Neural crest cell (in vitro differentiated cells): ENCODE measurements at places on chromosomes 13 and 19. TPM values are rescaled to one million over a fixed set of nuclear protein-coding genes. Genes with fewer than 3 reads are reported as not detected.

- no peaks in the 10 kb centered on the region for H3K36me3 ChIP-seq
- H3K4me1 ChIP-seq: no peaks in the 10 kb centered on the region
- no peak overlapping the region for H3K27ac ChIP-seq
- no peak overlapping the region for H3K4me3 ChIP-seq
- H3K27me3 ChIP-seq: no peaks in the 10 kb centered on the region
- no peak for DNase-seq
Observed at GRCh38 chr19:46759206-46759605, 13.0 kb upstream of the STRN4 start.

The SCN1B gene
- 1.7 and 1.9 TPM in 2 replicates for total RNA-seq

GRCh38 chr13:111278743-111279652, 41.4 kb upstream of the TEX29 start:
- H3K36me3 ChIP-seq: peaks cover 16% of the 10 kb centered on the region
- DNase-seq: no peak
- peak overlapping the region; percentile 83 for H3K27ac ChIP-seq
- H3K4me3 ChIP-seq: no peak overlapping the region
- no peaks in the 10 kb centered on the region for H3K4me1 ChIP-seq

DNA sequence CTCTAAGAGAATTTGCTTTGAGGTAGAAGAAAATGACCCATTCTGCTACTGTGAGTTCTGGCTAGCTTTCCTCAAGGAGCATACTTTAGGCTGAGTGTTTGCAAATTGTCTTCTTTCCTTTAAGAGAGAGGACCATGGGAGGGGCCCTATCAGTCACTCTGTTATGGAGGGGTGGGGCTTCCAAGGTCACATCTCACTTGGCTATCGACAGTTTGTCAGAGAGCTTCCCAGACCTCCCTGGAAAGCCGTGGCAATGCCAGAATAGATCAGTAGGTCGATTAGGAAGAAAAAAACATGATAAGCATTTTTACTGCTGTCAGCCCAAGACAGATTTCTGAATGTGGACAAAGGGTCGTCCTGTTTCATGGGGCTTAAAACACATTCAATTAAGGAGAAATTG, 93.3 kb downstream of the OXGR1 start:
- H3K27ac ChIP-seq: no peak overlapping the region
- peaks cover 33% of the 10 kb centered on the region for H3K4me1 ChIP-seq
- no peak for DNase-seq
- H3K36me3 ChIP-seq: no peaks in the 10 kb centered on the region
- H3K4me3 ChIP-seq: no peak overlapping the region

- no peaks in the 10 kb centered on the region for H3K36me3 ChIP-seq
- no peak overlapping the region for H3K27ac ChIP-seq
- no peak for DNase-seq
- no peaks in the 10 kb centered on the region for H3K4me1 ChIP-seq
- H3K27me3 ChIP-seq: peaks cover 2% of the 10 kb centered on the region
Observed at GRCh38 chr19:4075373-4075772, 8.7 kb upstream of the ZBTB7A start.

GRCh38 chr13:20348018-20348417, 115.9 kb upstream of the GJB6 start:
- H3K4me3 ChIP-seq: no peak overlapping the region
- H3K27ac ChIP-seq: no peak overlapping the region
- peaks cover 4% of the 10 kb centered on the region for H3K4me1 ChIP-seq
- H3K36me3 ChIP-seq: no peaks in the 10 kb centered on the region
- no peak for DNase-seq
- H3K27me3 ChIP-seq: no peaks in the 10 kb centered on the region

The GIPR gene
- total RNA-seq: 0.96 and 1.0 TPM in 2 replicates

- peaks cover 6% of the 10 kb centered on the region for H3K36me3 ChIP-seq
- H3K4me3 ChIP-seq: no peak overlapping the region
- no peaks in the 10 kb centered on the region for H3K4me1 ChIP-seq
- DNase-seq: no peak
- H3K27ac ChIP-seq: no peak overlapping the region
Observed at GRCh38 chr13:28239374-28239773, 101.0 kb downstream of the PAN3 start.

GRCh38 chr19:51158474-51159129, 16.5 kb downstream of the SIGLEC7 start:
- H3K4me1 ChIP-seq: peaks cover 7% of the 10 kb centered on the region
- no peak overlapping the region for H3K4me3 ChIP-seq
- no peak overlapping the region for H3K27ac ChIP-seq
- H3K27me3 ChIP-seq: peaks cover 27% of the 10 kb centered on the region
- H3K36me3 ChIP-seq: no peaks in the 10 kb centered on the region
- DNase-seq: peak; percentile 54

The ZNF136 gene
- 13.2 and 13.3 TPM in 2 replicates for total RNA-seq

DNA sequence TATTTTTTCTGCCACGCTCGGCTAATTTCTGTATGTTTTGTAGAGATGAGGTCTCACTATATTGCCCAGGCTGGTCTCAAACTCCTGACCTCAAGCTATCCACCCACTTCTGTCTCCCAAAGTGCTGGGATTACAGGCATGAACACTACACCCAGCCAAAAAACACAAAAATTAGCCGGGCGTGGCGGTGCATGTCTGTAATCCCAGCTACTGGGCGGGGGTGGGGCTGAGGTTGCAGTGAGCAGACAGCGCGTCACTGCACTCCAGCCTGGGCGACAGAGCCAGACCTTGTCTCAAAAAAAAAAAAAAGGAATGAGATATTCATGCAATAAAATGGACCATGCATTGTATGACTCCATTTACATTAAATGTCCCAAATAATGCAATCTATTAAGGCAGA, 32.2 kb downstream of the VASP start:
- H3K27ac ChIP-seq: no peak overlapping the region
- no peaks in the 10 kb centered on the region for H3K36me3 ChIP-seq
- DNase-seq: no peak
- no peaks in the 10 kb centered on the region for H3K27me3 ChIP-seq
- H3K4me3 ChIP-seq: no peak overlapping the region

DNA sequence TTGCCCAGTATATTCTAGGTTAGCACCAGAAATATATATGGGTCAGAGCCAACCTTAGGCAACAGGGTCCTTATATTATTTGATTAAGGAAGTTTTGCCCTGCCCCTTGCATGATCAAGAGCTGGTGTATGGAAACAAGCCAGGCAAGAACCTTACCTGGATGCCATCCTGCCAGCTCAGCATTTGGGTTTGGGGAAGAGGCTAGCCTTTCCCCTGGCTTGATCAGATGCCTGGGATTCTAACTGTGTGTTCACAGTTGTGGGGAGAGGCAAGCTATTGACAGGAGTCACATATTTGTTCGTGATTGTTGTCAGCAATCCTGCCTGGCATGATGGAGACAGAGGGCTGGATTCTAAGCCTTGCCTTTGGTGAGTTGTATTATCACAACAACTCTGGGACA, 260.0 kb upstream of the DACH1 start:
- H3K36me3 ChIP-seq: no peaks in the 10 kb centered on the region
- H3K27me3 ChIP-seq: no peaks in the 10 kb centered on the region
- no peak overlapping the region for H3K27ac ChIP-seq
- H3K4me1 ChIP-seq: no peaks in the 10 kb centered on the region
- no peak for DNase-seq

DNA sequence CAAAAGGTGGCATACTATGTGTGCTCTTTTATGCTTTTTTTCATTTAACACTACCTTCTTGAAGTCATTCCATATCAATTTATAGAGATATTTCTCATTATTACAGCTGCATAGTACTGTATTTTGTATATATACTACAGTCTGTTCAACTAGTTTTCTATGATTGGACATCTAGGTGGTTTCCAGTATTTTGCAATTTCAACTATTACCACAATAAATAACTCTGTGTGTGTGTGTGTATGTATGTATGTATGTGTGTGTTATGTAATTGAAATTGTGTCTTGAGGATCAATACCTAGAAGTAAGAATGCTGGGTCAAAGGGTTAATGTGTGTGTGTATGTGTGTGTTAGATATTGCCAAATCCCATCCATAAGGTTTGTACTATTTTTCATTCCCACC, 7.0 kb downstream of the LPAR6 start:
- H3K36me3 ChIP-seq: peaks cover 10% of the 10 kb centered on the region
- H3K27ac ChIP-seq: peak overlapping the region; percentile 31
- H3K27me3 ChIP-seq: no peaks in the 10 kb centered on the region
- peak overlapping the region; percentile 22 for H3K4me3 ChIP-seq

- H3K4me1 ChIP-seq: no peaks in the 10 kb centered on the region
- no peak for DNase-seq
- H3K27ac ChIP-seq: no peak overlapping the region
- no peaks in the 10 kb centered on the region for H3K27me3 ChIP-seq
- no peak overlapping the region for H3K4me3 ChIP-seq
Observed at GRCh38 chr13:99339736-99340397, 32.7 kb upstream of the GPR183 start.

- peak overlapping the region; percentile 41 for H3K4me3 ChIP-seq
- DNase-seq: peak; percentile 52
- peak overlapping the region; percentile 86 for H3K27ac ChIP-seq
- no peaks in the 10 kb centered on the region for H3K36me3 ChIP-seq
- no peaks in the 10 kb centered on the region for H3K27me3 ChIP-seq
Observed at GRCh38 chr19:5170329-5170745, 170.3 kb downstream of the PTPRS start.

DNA sequence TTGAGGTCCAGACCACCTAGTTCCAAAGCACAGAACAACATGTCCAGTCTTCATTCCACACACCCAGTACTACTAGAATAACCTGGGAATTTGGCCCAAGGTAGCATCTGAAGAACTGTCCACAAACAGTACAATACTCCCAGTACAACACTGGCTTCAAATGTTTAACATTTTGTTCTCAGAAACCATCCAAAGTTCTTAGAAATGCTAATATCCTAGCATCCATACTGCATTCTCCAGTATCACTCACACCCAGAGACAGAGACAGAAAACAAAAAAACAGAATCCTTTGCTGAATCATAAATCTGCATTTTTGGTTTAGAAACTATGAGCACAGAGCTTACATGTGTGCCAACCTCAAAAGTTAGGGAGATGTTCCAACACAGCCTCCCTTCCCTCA, 490.8 kb downstream of the FOXO1 start:
- H3K4me3 ChIP-seq: no peak overlapping the region
- peaks cover 5% of the 10 kb centered on the region for H3K4me1 ChIP-seq
- H3K36me3 ChIP-seq: no peaks in the 10 kb centered on the region
- no peak for DNase-seq
- no peak overlapping the region for H3K27ac ChIP-seq

The CPT1C gene
- total RNA-seq: 87.7 and 96.1 TPM in 2 replicates

The DDX39A gene
- total RNA-seq: 131 and 132 TPM in 2 replicates

The RAB3D gene
- total RNA-seq: 15.1 and 15.4 TPM in 2 replicates

GRCh38 chr19:35349614-35350521, 2.2 kb downstream of the FFAR1 start:
- H3K4me1 ChIP-seq: no peaks in the 10 kb centered on the region
- DNase-seq: no peak
- no peak overlapping the region for H3K27ac ChIP-seq
- no peak overlapping the region for H3K4me3 ChIP-seq
- no peaks in the 10 kb centered on the region for H3K36me3 ChIP-seq
- peaks cover 45% of the 10 kb centered on the region for H3K27me3 ChIP-seq

DNA sequence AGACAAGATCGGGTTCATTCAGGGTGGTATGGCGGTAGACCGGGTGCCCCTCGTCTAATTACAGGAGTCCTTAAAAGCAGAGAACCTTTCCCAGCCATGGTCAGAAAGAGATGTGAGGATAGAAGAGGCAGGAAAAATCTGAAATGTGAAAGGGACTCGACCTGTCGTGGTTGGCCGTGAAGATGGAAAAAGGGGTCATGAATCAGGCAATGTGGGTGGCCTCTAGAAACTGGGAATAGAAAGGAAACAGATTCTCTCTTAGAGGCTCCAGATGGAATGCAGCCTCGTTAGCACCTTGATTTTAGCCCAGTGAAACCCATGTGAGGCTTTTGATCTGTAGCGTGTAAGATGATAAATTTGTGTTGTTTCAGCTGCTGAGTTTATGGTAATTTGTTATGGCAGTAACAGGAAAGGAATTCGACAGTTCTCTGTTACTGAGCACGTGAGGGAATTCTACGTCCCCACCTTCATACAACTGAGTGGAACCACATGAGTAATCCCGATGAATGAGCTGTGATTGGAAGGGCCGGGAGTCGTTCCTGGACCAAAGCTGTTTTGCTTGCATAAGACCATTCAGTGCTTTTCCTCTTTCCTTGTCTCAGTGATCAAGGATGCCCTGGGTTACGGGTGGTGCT, 11.0 kb upstream of the CA11 start:
- no peak for DNase-seq
- no peaks in the 10 kb centered on the region for H3K27me3 ChIP-seq
- no peak overlapping the region for H3K4me3 ChIP-seq
- H3K27ac ChIP-seq: no peak overlapping the region

The UNC13A gene
- 5.7 and 6.4 TPM in 2 replicates for total RNA-seq

DNA sequence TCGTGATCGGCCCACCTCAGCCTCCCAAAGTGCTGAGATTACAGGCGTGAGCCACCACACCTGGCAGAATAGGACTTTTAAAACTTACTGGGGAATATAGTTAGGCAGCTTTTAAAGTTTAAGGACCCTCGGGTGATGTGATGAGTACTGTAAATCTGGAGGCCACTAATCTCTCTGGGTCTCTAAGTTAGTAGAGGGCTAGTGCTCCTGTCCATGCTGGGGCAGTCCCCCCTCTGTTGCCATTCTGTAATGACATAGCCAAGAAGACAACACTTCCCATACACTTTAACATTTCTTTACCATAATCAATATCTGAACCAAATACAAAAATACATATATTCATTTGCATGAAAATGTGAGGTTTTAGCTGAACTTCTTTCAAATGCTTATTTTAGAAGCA, 65.7 kb downstream of the IPO5 start:
- H3K4me1 ChIP-seq: peaks cover 12% of the 10 kb centered on the region
- H3K27ac ChIP-seq: peak overlapping the region; percentile 94
- peaks cover 18% of the 10 kb centered on the region for H3K36me3 ChIP-seq
- H3K27me3 ChIP-seq: no peaks in the 10 kb centered on the region
- DNase-seq: no peak
